ENCODE measurements at places on chromosomes 1 and 21. TPM values are rescaled to one million over a fixed set of nuclear protein-coding genes. Genes with fewer than 3 reads are reported as not detected.

- DNase-seq: no peak
These were observed 11.7 kb upstream of the EXTL1 start for GRCh38 chr1:26009796-26010447.

GRCh38 chr1:214019499-214019898 is 31.7 kb downstream of the PROX1 start:
- no peak for DNase-seq

- no peak for DNase-seq
These were observed 214.1 kb upstream of the USP24 start for GRCh38 chr1:55428944-55429931.

- DNase-seq: no peak
These were observed 4.5 kb upstream of the IFI16 start for GRCh38 chr1:159005161-159005560.

GRCh38 chr1:2547210-2548067 is 8.7 kb upstream of the TNFRSF14 start:
- DNase-seq: peak; percentile 75

DNA sequence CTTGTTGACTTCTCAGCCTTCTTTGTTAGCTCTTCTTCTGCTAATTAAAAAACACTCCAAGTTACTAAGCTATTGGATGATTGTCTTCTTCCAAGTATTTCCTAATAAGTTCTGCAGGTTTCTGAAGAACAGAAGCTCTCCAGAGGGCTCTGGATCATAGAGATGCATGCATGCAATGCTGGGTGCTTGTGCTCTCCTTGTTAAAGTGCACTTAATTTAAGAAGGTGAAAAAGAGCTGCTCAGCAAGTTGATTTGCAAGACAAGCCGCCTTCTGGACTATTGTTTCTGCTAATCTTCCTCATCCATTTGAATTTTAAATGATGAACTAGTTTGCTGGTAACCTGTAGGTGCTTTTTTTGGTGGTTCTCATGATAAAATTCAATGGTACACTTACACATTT is 16.1 kb downstream of the RRP15 start:
- no peak for DNase-seq

DNA sequence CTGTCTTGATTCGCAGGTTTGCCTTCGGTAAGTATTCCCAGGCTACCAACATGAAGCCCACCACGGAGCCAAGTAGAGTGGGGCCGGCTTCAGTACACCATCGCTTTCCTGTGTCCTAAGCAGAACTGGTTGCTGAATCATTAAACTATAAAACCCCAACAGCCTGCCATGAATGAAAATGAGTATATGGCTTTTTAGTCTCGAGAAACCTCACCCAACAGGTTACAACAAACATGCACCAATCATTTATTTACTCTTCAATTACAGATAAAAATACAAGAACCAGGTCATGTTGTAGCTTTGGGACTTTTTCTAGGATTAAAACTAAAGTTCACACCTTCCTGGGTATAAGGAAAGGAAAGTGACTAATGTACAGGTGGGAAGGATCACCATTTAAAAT is 7.6 kb downstream of the TMPRSS2 start:
- DNase-seq: no peak

DNA sequence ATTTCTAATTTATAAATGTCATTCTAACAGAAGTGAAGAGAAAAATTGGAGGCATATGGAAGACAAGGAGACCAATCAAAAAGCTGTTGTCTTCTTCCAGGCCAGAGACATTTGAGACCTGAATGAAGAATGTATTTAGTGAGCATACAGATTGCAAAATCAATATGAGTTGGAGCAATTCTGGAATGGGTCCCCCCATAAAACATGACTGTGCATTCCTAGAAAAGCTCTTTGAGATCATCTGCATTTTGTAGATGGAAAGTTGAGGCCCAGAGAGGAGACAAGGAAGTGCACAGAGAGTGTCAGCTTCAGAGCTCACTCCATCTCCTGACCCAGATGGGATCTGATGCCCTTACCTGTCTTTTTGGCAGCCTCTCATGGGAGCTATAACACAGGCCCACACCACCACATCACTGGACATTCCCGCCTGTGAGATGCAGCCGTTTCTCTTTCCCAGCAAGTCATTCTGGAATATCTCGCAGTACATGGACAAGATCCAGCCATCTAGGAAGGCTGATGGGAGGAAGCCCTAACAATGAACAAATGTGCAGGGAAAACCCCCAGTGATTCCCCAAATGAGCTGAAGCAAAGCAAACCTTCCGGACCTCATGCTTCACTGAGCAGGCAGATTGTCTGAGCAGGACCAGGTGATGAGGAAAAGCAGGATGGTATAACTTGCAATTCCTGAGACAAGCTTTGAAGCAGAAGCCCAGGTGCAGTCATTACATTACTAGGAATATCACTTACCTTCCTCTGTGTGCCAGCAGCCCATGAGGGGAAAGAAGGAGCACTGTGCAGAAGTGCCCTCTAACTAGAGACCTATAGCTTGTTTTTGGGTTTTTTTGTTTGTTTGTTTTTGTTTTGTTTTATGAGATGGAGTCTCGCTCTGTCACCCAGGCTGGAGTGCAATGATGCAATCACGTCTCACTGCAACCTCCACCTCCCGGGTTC is 445.6 kb downstream of the PLPP3 start:
- no peak for DNase-seq

DNA sequence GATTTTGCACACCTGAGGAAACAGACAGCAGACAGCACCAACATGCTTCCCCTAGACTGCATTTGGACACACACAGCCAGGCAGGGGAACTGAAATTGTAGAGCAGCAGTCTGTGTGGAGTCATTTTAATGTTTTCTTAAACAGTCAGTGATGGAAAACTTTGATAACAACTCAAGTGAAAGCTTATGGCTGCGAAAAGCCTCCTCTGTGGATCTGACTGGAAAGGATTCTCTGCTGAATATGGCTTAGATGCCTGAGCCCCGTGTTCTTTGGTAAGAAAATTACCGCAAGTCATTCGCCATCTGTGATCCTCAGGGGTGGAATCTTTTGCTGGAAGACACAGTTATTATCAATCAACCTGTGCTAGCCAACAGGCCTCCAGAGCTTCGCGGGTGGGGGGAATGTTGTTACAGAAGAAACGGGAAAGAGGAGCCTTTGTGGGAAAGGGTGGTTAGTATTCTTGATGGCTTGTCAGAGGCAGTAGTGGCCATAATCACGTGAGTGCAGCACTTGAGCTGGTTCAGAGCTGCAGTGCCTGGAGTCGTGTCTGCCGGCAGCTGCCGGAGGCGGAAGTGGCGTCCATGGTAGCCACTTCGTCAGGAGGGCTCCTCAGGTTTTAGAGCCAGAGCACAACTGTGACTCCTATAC is 204.7 kb downstream of the ST6GALNAC3 start:
- no peak for DNase-seq

GRCh38 chr21:37837381-37837780 is 78.9 kb downstream of the KCNJ6 start:
- no peak for DNase-seq

The MSH4 gene
- total RNA-seq: 1.1 TPM

The CFHR5 gene
- not detected for total RNA-seq

The FCRL5 gene
- total RNA-seq: not detected
